Activated CD8-positive, alpha-beta memory T cell treated with anti-CD3 and anti-CD28 coated beads, Interleukin-2, amount 50 U/mL, for 48 hours (primary cell): ENCODE measurements at places on chromosomes 4 and X.

- DNase-seq = no peak
Observed at GRCh38 chrX:103792916-103793544, 16.4 kb downstream of the PLP1 start.

GRCh38 chrX:95539041-95539440, 1145.6 kb upstream of the DIAPH2 start:
- no peak for DNase-seq

DNA sequence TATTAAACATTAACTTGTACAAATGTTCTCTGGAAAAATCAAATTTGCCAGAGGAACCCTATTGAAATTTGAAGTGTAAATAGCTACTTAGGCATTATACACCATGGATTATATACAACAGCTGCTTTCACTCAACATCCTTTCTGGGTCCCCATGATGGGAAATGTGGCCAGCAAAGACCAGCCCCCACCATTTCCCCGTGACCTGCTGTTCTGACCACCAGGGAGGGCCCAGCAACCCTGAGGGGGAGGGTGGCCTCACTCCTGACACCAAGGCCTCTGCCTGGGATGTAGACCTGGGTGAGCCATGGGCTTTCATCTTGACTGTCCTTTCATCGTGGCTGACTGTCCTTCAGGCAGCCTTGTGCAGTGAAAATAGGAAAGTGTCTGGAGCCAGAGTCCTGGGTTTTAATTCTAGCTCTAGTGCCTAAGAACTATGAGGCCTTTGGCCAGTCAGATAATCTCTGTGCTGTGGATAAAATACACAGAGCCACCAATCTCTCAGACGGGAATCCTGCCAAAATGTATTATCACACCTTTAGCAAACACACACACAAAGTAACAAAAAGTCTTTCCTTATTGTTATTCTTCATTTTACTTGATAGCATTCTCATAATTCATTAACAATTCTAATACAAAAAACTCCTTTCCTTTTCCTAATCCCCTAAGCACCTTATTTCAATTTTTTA, 45.1 kb downstream of the NR3C2 start:
- no peak for DNase-seq

- DNase-seq = no peak
Observed at GRCh38 chr4:166284221-166284620, 411.2 kb downstream of the TLL1 start.

GRCh38 chrX:34140816-34141215, 8.7 kb upstream of the FAM47A start:
- DNase-seq = no peak

DNA sequence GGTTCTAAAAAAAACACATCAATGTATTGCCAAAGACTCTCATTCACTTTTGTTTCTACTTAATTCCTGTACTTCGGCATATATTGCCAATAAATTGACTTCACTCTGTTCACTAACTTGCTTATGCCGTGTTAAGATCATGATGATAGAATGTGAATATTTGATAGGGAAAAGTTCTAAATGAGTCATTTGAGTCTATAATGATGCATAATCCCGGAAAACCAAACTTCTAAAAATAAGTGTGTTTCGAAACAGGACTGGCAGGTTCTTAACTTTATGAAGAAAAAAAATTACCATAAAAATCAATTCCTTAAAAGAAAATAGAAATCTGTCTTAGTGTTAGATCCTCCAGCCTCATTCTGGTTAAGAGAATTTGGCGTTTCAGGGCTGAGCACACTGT, 387.5 kb upstream of the FTHL17 start:
- DNase-seq = no peak
